Activated CD8-positive, alpha-beta T cell treated with anti-CD3 and anti-CD28 coated beads for 36 hours (primary cell): ENCODE measurements at places on chromosomes 11 and 22.
A peak's percentile ranks its signal among the peaks of the same experiment; 100 is the strongest.

GRCh38 chr11:15114501-15115475 lies at the start of gene INSC:
Gene INSC, plus strand, starts transcription at chr11:15114923. Its CDS starts 34,252 bp downstream, at chr11:15149175.
- no peak for DNase-seq

GRCh38 chr22:31215018-31215535 lies 3.0 kb downstream of the LIMK2 start:
- DNase-seq: no peak

DNA sequence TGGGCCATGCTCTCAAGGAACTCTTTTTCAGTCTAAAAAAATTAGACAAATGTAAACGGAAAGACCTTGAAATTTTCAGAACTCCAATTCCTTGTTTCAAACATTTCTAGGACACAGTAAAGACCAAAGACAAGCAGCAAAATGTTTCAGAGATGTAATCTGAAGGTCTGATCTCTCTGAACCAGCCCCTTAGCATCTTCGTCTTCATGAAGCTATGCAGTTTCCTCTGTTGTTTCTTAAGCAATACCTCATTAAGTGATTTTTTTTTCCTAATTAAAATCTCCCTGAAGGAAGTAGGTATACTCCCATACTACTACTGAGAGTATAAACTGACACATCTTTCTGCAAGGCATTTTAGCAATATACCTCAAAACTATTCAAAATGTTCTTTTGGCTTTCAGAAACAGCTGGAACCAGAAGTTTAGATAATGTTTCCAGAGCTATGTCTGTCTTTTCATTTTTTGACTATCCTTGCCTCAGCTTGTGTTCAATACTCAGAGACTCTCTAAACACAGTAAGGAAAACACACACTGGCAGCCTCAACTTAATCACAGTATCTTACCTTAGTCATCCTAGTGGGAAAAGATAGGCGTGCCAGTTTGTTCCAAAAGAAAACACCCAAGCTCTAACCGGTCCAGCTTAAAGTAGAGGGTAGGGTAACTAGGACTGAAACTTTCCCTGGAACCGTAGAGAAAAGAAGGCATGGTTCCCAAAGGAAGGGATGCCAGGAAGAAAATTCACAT lies 25.1 kb downstream of the SBF2 start:
- DNase-seq: no peak

DNA sequence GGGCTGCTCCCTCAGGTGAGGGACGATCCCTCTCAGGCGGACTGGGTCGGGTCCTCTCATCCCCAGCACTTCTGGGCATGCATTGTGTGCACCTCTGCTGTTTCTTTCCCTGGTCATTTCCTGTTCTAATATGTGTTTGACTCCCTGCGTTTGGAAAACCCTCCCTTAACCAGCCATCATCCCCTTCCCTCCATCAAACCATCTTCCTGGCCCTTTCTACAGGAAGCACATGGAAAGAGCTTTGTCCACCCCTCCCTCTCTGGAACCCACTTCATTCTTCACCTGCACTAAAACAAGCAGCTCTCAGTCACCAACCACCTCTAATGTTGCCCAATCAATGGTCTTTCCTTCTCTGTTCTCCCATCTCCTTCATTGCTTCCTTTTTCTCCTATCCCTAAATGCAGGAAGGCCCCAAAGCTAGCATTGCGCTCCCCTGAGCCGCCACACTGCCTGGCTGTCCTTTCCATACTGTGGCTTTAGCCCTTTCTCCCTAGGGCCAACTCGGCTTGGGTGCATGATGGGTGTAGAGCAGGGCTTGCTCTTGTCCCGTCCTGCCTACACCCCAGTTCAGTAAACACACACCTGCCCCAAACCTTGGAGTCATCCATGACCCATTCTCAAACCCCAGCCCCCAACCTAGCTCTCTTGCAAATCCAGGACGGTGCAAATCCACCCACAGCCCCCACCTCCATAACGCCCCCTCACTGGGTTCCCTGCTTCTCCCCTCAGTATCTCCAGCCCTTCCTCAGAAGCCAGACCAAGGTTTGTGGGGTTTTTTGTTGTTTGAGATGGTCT lies 5.4 kb upstream of the GAS2L1 start:
- no peak for DNase-seq

DNA sequence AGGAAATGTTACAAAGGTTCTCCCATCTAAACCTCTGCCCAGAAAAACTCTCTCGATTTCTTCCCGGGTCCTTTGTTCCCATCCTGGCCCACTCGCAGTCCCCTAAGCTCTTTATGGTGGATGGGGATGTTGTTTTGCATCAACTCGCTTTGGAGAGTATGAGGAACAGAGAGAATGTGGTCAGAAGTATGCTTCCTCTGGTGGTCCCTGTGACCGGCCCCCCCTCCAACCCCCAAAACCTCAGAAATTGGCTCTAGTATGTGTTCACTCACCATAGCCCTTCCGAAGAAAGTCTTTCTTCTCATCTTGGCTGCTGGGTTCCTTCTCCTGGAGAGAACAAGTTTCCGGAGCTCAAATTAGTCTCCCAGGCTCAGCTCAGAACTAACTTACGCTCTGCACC lies 54.4 kb downstream of the GRAMD1B start:
- no peak for DNase-seq

- DNase-seq: no peak
These were observed 151.6 kb upstream of the E2F8 start for GRCh38 chr11:19392321-19392720.

DNA sequence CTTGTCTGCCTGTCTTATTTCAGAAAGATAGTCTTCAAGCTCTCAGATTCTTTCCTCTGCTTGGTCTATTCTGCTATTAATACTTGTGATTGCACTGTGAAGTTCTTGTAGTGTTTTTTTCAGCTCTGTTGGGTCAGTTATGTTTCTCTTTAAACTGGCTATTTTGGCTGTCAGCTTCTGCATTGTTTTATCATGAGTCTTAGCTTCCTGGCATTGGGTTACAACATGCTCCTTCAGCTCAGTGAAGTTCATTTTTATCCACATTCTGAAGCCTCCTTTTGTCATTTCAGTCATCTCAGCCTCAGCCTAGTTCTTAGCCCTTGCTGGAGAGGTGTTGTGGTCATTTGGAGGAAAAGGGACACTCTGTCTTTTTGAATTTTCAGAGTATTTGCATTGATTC lies 15.5 kb upstream of the DEPDC7 start:
- DNase-seq: no peak

- no peak for DNase-seq
These were observed 1.3 kb upstream of the SLC39A13 start for GRCh38 chr11:47406896-47407745.

DNA sequence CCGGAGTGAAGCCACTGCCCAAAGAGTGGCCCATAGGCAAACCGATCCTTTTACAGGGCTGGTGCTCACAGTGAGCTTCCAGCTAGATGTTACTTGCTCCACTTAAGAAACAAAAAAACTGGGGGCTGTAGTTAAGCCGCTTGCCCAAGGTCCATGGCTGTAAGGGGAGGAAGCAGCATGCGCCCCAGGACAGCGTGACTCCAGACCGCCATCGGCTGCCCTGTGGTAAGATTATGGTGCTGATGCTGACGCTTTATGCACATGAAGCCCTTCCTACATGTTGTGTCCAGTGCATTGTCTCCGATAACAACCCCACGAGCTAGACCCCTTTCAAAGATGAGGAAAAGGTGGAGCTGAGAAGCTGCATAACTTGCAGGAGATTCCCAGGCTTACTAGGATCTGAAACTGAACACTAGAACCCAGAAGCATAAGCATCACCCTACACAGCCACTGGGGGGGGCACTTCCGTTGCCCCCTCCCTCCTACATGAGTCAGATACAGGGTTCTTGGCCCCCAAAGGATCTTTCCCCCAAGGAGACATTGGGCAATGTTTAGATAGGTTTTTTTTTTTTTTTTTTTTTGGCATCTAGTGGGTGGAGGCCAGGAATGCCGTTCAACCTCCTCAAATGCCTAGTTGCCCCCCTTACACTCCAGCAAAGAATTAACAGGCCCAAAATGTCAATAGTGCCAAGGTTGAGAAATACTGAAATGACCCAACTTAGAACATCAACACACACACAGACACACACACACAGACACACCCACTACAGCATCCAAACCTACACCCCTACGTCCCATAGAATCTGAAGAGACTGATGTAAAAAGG lies 53.9 kb downstream of the MN1 start:
- DNase-seq: no peak

DNA sequence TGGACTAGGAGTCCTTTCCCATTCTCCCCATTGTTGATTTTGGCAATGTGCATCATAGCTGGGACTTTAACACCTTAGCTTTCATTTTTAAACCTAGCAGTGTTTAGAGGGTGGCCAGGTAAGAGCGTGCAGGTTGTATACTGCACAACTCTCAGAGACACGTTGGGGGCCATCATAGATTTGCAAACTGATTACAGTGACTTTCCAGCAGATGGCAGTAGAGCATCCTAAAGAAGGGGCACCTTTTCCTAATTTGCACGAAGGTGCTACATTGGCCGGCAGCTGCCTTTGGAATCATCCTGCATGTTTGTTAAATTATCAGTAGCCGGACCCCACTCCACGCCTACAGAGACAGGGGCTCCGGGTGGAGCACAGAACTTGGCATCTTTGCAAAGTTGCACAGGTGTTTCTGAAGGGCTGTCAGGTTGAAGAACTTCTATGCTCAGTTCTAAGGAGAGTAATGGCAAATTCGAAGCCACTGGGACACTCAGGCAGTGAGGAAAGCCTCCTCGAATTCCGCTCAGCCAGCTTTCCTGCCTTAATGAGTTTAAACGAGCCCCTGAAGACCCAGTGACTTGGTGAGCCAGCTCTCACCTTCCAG lies 7.7 kb downstream of the LHFPL7 start:
- peak; percentile 26 for DNase-seq

DNA sequence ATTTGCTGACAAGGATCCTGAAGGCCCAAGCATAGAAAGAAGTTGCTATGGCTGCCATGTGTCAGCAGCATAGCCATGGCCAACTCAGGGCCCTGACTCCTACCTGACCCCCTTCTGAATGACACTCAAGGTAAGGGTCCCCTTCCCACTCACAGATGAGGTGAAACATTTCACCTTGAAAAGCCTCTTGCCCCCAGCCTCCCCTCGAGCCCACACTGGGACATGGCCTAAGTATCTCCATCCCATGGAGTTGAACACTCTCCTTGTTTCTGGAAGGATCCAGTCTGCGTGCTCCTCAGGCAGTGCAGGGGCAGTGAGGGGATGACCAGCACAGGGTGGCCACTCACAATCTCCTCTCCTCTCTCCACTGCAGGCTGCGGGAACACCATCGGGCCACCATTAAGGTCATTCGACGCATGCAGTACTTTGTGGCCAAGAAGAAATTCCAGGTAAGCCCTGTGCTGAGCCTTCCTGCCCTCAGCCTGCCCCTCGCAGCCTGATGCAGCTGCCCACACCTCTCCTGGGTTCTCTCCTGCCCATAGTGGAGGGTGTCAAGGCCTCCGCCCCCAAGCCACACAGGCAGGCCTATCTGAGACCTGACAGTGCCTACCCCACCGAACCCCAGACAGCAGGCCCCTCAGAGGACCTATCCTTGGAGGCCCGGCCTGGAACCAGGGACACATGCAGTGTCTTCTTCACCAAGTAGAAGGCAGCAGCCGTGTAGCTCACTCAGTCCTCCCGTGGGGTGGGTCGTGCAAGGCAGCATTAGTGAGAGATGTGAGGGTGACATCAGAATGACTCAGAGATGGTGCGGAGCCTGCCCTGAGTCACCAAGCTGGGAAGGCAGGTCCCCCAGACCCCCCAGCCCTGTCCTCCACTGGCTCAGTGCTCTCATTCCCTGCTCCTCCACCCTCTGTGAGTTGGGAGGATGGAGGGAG lies 68.9 kb upstream of the KCNQ1OT1 start:
- peak; percentile 55 for DNase-seq

GRCh38 chr11:15764326-15764725 lies 592.0 kb downstream of the SOX6 start:
- no peak for DNase-seq

DNA sequence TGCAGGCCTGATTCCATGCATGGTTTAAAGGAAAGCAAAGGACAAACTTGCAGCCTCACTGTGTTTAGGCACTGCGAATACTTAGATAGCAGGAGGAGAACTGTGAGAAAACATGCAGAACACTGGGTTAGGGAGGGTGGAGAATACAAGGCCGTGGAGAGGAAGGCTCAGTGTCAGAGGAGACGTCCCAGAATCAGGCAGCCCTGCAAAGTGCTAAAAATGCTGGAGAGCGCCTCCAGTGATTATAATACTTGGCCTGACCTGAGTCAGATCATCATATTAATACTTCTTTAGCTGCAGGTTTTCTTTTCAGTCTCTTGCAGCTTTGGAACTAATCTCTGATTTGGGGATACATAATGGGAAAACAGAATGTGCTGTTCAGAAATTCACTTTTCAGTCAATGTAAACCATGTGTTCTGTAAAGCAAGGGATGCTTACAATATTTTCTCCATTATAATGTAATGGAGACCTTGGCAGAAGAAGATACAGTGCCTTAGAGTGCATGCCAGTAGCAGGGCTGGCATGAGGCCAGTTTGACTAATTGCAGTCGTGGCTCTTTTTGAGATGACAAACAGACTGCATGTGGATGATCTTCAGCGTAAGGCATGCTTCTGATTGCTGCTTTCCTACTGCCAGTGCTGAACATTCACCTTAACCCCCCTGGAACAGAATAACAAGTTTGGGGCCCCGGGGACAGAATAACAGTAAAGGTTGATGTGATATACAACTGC lies 16.8 kb downstream of the EXT2 start:
- peak; percentile 12 for DNase-seq

- no peak for DNase-seq
These were observed 139.7 kb downstream of the CNTN5 start for GRCh38 chr11:99160447-99160846.

- DNase-seq: no peak
These were observed 178.5 kb downstream of the ARHGAP42 start for GRCh38 chr11:100865443-100866065.

- DNase-seq: no peak
These were observed 71.5 kb downstream of the FBLN1 start for GRCh38 chr22:45574069-45574703.

DNA sequence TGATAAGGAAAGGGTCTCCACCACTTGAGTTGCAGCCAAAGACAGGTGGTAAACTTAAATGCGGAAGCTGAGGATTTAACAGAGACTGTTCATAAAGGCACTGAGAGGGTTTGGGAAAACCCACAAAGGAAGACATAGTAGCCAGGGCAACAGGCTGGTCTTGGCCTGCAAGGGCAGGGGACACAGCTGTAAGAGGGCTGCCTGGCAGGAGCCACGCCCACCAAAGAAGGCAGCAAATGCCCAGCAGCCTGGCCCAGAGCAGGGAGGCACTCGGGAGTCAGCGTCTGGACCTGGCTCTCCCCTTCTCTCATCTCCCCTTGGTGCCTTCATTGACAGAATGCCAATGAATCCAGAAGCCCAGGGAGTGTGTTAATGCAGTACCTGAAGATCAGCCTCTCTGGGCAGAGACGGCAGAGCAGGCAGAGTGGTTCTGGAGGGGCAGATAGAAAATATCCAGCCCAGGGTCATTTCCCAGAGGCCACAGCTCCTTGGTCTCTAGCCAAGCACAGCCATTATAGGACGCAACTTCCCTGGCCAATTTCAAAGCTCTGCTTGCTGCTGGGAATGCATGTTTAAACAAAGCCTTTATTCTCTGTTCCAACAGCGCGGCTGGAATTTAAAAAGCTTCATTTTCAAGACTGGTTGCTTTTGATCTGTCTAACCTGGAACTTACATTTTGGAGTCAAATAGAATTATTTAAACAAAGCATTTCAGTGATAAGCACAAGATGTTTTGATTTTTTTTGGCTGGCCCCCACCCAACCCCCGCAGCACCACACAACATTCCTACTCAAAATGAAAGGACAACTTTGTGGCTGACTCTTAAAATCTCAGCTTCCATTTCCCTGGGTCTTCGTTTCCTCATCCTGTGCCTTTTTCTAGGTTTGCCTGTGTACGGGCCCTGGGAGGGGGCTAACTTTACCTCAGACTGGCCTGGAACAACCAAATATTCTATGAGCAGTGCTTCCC lies 125.6 kb upstream of the LMO1 start:
- DNase-seq: no peak
